Stimulated activated CD4-positive, alpha-beta T cell treated with anti-CD3 and anti-CD28 coated beads, TNF-alpha, amount 100 ng/mL, for 24 hours (primary cell): ENCODE measurements at places on chromosomes 7 and 10.

- no peak for DNase-seq
Measured at GRCh38 chr7:50389961-50390360, 60.2 kb downstream of the FIGNL1 start.

DNA sequence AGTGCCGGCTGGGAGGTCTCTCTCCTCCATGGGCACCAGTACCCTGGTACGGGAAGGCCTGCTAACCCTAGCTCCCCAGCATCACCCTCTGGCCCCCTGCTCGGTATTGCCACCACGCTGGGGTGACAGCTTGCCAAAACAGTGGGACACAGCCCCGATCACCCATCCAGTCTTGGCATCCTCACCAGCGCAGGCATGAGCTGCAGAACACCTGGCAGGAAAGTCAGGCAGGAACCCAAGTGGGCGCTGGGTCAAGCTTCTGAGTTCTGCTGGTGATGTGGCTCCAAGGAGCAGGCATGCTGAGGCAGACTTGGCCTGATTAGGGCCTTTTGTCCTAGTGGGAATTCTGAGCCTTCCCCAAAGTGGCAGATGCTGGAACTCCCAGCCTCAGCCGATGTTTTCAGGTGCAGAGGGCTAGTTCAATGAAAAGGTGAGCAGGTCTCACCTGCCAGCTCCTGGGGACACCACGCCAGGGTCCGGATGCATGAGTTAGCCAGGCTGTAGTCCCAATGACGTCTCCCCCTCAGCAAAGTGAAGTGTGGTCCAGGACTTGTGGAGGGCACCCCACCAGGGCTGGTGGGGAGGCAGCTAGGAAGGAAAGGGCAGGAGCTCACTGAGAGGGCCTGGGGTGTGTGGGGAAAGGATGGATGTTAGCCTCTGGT is 8.5 kb upstream of the ZNF22 start:
- DNase-seq: no peak

GRCh38 chr10:127227663-127228062 is 31.3 kb upstream of the INSYN2A start:
- no peak for DNase-seq

DNA sequence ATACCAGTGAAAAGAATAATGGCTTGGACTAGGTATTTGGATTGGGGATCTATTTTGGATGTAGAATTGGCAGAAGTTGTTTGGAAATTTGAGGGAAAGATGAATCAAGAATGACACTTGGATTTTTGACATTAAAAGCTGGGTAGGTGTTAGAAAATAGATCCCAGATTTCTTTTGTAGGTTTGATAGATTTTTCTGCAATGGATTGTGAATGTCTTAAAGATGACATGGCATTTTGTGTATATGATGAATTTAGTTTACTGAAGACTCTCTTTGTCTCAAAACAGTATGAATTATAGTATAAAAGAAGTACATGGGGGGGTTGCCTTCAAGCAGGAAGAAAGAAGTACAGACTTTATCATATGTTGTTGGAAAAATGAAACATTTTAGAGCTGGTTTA is 75.8 kb downstream of the MPLKIP start:
- no peak for DNase-seq

- DNase-seq: no peak
Measured at GRCh38 chr10:48700493-48700892, 15.8 kb downstream of the WDFY4 start.

DNA sequence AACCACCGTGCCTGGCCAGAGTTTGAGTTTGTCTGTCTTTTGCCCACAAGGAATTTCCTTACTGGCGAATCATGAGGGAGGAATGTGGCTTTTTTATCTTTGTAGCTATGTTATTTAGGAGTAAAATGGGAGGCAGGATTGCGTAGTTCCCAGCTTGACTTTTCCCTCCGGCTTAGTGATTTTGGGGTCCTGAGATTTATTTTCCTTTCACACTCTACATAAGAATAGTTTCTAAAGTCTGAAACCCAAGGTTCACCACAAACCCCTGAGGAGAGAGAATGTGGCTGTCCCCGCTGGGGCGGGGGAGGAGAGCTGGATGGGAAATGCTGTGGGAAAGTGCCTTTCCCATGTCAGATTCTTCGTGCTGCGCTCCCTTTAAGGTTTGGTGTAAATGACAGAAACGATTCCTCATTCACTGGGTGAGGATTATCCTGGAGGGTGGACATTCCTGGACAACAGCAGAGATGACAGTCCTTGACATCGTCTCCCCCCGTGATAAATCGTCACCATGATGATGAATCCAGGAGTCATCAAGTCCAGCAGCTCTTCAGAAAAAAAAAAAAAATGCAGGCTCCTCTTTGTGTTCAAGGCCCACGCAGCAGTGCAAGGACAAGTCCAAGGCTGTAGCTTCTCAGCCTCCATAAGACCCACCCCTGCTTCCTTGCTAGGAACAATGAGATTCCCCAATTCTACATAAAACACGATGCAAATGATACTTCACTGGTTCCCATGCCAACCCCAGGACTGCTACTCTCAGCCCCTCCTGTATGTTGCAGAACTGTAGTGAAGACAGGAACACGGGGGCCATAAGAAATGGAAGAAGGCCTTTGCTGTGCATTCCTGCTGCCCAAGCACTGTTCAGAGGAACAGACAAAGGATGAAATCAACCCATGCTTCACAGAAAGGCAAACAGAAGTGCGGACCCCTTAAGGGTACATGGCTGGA is 233.1 kb downstream of the CCDC3 start:
- DNase-seq: no peak

DNA sequence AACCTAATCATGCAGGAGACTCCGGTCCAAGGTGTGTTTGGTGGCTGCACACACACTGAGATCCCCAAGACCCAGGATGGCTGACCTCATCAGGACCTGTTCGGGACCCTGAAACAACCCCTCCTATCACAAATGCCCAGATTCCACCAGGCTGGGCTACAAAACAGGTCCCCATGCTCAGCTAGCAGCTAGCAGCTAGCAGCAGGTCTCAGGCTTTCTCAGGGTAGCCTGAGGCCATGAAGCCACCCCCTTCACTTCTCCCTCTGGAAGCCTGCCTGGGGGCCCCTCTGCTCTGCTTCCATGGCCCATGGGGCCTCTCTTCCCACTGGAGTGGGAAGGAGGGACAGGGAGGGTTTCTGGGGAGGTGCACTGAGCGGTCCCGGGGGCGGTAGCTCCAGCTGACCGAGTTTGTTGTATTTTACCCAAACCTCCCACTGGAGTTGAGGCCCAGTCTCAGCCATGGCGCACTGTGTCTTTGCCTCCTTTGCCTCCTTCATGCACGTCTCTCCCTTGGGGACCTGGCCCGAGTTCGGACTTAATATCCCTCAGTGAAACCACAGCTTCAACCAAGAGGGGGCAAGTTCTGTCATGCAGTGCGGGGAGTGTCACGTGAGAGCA is 95.1 kb upstream of the GPR26 start:
- no peak for DNase-seq

DNA sequence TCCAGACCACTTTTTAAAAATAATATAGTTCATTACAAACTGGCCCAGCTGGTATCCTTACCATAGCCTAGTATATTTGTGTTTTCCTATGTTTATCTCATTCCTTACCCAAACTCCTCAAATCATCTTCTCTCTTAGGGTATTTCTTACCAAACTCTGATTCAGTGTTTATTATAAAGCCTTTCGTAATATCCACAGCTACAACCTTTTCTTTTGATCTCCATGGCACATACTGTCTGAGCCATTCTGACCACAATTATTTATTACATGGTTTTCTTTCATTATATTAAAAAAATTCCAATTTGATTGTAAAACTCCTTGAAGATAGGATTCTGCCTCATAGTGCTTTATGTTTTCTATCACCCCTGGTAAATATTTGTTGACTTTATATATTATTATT is 94.2 kb downstream of the LRMDA start:
- DNase-seq: no peak

GRCh38 chr10:76558996-76559891 is 1078.4 kb downstream of the KCNMA1 start:
- DNase-seq: no peak

- no peak for DNase-seq
Measured at GRCh38 chr10:7787150-7787856, 490 bp downstream of the KIN start.

DNA sequence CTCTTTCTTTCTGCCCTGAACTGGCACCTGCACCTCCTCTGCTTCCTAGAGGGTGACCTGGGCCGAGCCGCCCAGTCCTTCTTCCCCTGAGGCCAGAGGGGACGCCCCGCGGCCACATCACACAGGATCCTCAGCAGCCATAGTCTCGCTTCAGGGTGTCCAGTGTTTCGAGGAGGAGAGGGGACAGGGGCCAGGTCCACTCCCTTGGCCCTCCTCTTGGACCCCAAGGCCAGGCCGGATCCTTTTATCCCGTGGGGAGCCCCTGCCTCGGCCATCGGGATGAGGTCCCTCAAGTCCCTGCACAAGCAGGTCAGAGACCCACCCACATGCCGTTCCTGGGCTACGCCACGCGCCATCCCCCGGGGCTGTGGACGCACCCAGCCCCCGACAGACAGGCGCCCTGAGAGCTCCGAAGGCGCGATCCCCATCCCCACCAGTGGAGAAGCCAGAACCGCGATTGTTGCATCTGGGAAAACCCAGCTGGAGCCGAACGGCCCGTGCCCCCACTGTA is 3.6 kb downstream of the BHLHA15 start:
- DNase-seq: no peak

DNA sequence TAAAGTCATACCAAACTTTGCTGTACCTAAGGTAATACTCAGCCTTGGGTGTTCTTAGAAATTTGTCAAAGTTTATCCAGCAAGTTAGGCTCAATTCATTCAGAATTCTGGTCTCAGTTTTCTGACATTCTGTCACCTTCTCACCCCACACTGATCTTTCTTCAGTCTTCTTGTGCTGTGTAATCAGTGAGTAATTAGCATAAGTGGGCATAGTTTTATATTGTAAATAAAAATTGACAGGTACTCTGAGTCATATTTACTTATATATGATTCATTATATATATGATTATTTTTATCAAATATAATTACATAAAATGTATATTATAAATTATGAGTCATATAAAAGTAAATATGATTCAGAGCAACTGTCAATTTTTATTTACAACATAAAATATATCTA is 170.9 kb upstream of the MAGI2 start:
- DNase-seq: no peak

- no peak for DNase-seq
Measured at GRCh38 chr10:94093286-94093905, 99.7 kb downstream of the PLCE1 start.

DNA sequence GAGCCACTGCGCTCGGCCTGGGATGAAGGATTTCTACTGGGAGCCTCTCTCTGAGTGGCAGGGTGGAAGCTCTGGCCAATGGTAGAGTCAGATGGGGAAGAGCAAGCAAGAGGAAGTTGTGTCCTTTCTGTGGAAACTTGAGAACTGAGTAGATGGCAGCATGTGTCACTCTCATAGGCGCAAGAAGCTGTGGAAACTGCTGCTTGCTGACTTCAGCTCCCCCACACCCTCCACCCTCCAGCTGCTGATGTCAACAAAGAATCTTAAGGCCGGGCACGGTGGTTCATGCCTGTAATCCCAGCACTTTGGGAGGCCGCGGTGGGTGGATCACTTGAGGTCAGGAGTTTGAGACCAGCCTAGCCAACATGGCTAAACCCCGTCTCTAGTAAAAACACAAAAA is 39.8 kb upstream of the SRGN start:
- no peak for DNase-seq

DNA sequence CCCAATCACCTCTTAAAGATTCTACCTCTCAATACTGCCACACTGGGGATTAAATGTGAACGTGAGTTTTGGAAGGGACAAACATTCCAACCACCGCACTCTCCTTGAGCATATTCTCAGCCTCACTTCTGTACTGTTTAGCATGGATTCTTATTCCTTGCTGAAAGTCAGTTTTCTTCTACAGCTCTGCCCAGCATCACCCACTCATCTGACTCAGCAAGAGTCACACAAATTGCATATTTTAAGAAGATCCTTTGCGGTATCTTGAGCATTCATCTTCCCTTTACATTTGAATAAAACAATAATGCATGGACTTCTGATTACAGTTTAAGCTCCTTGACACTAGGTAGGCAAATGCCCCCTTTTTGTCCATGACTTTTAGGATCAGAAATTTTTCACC is 251.6 kb upstream of the MKLN1 start:
- DNase-seq: no peak

- no peak for DNase-seq
Measured at GRCh38 chr10:47164126-47164799, 135.7 kb upstream of the GDF10 start.

- DNase-seq: no peak
Measured at GRCh38 chr7:139561-140243, 52.7 kb upstream of the FAM20C start.

DNA sequence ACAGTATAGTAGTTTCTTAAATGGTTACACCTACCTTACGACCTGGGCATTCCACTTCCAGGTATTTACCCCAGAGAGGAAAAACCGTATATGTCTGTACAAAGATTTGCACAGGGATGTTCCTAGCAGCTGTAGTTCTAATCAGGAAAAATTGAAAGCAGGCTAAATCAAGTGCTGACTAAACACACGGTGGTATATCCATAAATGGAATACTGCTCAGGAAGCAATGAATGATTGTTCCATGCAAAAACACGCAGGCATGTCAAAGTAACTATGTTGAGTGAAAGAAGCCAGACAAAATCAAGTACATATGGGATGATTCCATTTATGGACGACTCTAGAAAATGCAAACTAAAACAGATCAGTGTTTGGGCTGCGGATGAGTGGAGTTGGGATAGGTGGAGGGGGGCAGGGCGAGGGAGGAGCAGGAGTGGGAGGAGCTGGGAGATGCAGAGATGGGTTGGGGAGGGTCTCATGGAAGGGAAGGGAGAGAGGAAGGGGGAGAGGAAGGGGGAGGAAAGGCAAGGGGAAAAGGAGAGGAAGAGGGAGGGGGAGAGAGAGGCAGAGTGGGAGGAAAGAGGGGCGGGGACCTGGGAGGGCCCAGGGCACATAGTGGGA is 484 bp upstream of the MSRB2 start:
- DNase-seq: no peak

DNA sequence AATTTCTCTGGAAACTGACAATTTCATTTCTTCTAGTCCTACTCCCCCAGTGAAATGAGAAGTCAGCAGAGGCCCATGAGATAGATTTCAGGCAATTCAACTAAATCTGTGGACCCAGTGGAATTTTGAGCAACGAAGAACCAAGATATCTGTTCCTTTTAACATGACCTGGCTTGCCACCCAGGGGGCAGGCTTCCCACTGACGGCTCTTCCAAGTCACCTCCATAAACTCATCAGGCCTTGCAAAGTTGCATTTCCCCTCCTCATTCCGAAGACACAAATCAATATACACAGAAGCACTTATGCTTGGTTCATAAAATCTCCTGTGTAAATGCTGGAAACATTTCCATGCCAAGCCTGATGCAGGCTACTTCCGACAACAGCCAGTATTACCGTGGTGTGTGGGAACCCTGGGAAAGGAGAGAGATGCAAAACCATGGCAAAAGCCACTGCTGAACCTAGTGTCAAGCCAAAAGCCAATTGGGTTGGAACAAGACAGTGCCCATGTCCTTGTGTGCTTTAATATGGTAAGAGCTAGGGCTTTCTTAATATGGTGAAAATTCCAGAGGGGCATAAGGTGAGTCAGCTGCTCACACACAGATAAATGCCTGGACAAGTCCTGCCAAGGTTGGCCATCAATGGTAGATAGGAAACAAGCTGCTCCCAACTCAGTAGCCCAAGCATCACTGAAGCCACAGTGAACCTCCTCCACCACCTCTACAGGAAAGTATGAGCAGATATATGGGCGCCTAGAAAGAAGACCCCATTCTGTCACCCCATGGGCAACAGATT is 1.6 kb downstream of the FRMD4A start:
- DNase-seq: no peak

- DNase-seq: no peak
Measured at GRCh38 chr10:23037152-23037551, 58.2 kb upstream of the MSRB2 start.

GRCh38 chr10:99341860-99342490 is 12.8 kb downstream of the CNNM1 start:
- DNase-seq: no peak

GRCh38 chr7:100632951-100633717 is 8.2 kb downstream of the TFR2 start:
- peak; percentile 28 for DNase-seq
